NCI-H1417 treated with DMSO at 0.1 percent for 48 hours (cell line): ENCODE measurements at places on chromosomes 7 and 10.

GRCh38 chr7:67438198-67438882, 441.7 kb downstream of the TYW1 start:
- DNase-seq: no peak

DNA sequence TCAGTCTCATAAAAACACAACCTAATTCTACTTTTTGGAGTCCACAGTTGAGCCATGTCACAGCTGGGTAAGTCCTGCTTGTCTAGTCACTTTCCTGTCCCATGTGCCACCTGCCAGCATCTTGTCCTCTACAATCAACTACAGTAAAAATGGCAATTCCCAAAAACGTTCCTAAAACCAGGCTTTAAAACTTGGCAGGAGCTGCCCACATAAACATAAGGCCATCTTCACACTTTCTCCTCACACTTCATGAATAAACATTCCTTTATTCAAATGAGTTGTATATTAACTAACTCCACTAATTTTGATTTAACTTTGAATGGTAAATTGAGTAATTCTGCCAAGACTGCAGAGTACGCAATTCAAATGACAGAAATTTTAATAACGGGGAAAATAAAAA, 49.5 kb downstream of the SFMBT2 start:
- no peak for DNase-seq

DNA sequence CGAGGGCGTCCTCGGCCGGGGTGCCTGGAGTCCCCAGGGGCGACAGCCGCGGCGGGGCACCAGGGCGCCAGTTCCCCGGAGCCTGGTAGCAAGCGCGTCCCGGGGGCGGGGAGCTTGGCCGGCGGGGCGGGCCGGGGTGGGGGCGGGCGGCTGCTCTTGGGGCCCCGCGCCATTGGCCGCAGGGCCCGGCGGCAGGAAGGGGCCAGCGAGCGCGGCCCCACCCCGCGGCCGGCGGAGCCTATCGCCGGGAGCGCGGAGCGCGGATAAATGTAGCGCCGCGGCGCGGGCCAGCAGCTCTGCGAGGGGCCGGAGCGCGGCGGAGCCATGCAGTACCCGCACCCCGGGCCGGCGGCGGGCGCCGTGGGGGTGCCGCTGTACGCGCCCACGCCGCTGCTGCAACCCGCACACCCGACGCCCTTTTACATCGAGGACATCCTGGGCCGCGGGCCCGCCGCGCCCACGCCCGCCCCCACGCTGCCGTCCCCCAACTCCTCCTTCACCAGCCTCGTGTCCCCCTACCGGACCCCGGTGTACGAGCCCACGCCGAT, at the start of gene HHEX:
TSS of gene HHEX (plus strand) at position 293 of the 548 bp plus-strand sequence. CDS start at position 325, 32 bp downstream.
- DNase-seq: no peak

GRCh38 chr7:45584261-45585210, 10.4 kb downstream of the ADCY1 start:
- no peak for DNase-seq

GRCh38 chr10:71177651-71178199, 34.6 kb upstream of the UNC5B start:
- no peak for DNase-seq

GRCh38 chr10:60606343-60607080, 171.8 kb upstream of the CDK1 start:
- DNase-seq: no peak

- DNase-seq: no peak
Observed at GRCh38 chr10:43193496-43194080, 55.3 kb downstream of the CSGALNACT2 start.

GRCh38 chr10:122204691-122205489, 66.2 kb upstream of the BTBD16 start:
- DNase-seq: no peak

DNA sequence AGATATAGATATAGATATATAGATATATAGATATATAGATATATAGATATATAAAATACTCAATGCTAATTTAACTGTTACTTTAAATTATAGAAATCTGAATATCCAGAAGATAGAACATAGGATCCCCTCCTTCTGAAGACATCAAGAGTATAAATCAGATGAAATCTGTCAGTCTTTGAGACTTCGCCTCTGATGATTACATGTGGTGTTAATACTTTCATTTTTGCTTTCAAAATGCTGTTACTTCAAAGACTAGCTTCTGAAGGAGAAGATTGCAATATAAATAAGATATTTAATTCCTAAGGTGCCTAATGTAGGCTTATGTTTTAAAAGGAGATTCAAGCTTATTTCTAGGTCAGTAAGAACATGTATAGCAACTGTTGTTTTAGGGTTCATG, 180.4 kb downstream of the TSPAN12 start:
- no peak for DNase-seq

- no peak for DNase-seq
Observed at GRCh38 chr7:115613836-115614235, 416.7 kb downstream of the TFEC start.

GRCh38 chr7:134478707-134479106, 19.8 kb upstream of the AKR1B1 start:
- no peak for DNase-seq
